ENCODE measurements at places on chromosomes 3 and 15. TPM values are rescaled to one million over a fixed set of nuclear protein-coding genes. Genes with fewer than 3 reads are reported as not detected.

Gene DAZL
- not detected for total RNA-seq

Gene RLBP1
- total RNA-seq = not detected

Gene SEMA5B
- not detected for total RNA-seq

Gene IMPG2
- total RNA-seq = 0.44 TPM

Gene CILP
- total RNA-seq = under 0.01 TPM

Gene SKOR1
- total RNA-seq = 0.12 TPM

Gene FNDC3B
- total RNA-seq = 74.1 TPM
